ENCODE measurements at places on chromosomes 6 and 20.

- no peak for DNase-seq
Observed at GRCh38 chr6:137492289-137493217, 1.6 kb downstream of the OLIG3 start.

DNA sequence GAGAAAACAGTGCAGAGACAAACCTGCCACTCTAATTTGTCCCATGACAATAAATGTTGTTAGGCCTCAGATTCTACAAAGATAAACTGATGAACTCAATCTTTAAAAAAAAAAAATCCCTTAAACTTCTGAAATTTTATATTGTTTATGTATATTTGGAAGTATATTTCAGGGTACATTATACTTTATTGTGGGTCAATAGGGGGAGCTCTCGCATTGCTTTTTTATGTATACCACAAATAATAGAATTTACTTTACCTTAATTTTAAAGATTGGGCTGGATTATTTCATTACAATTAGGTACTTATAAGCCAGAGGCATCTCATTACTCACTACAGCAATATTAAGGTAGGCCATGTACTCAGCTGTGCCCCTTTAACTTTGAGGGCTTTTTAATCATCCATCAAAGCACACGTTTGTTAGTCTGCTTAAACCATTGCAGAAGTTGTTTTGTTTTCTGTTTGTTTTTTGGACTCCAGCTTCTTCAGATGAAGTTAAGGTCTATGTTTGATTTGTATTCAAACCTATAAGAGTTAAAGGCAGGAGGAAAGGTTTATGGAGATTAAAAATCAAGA is 56.3 kb upstream of the EYA4 start:
- DNase-seq = peak; percentile 55

- no peak for DNase-seq
Observed at GRCh38 chr6:91166271-91167046, 579.6 kb upstream of the MAP3K7 start.

DNA sequence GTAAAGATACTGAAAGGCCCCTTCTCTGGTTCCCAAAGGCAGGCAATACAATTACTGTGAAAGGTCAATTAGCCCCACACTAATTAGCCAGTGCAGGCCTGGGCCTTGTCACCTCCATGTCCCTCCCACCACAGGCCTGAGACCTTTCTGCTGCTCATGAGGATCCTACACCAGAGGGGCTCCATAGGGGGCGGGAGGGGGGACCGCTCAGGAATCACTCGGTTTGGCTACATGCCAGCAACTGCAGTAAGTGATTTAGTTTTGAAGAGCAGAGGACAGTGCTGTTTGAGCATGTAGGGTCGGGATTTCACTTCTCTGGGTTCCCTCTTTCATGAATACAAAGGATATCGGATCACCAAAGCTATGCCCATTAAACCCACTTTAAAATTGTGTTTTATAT is 455.6 kb downstream of the PRKN start:
- no peak for DNase-seq
